ENCODE measurements at places on chromosomes 4 and X. TPM values are rescaled to one million over a fixed set of nuclear protein-coding genes. Genes with fewer than 3 reads are reported as not detected.

- no peak for DNase-seq
Observed at GRCh38 chrX:114930227-114930626, 87.2 kb downstream of the IL13RA2 start.

- no peak for DNase-seq
Observed at GRCh38 chrX:16445166-16445752, 204.7 kb upstream of the S100G start.

- DNase-seq: no peak
Observed at GRCh38 chrX:3638280-3638873, 75.1 kb downstream of the PRKX start.

DNA sequence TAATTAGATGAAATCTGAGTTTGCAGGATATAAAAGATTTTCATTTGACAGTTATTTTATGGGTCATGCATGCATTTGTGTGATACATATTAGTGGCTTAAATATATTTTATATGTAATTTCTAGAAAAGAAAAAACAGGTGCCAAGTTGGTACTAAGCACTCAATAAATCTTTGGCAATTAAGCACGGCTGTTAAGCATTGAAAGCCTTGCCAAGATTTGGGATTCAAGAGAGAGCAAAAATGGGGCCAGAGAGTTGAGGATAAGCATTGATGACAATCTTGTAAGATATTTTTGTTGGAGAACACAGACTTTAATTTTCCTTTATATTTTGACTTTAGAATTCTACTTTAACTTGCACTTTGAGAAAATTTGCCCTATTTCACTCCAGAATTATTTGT, 249.8 kb upstream of the MAD2L1 start:
- no peak for DNase-seq

DNA sequence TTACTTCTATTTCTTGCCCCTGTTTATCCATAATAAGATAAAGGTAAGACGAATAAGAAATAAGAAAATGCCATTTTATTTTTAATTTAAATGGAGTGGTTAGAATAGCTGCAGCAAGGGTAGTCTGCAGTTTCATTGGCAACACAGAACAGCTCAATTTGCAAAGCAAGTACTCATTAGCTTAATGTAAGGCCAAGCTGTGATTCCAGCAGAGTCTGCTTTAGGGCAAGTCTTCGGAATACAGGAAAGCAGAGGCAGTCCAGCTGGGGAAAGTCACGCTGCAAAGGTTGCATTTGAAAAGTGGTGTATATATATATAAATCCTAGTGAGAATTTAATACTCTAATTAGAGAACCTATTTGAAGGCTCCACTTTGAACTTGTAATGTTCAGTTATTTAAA, 59.0 kb downstream of the ANXA10 start:
- no peak for DNase-seq

MEPE gene
- total RNA-seq: not detected

GRCh38 chr4:8266508-8266907, 3.0 kb upstream of the HTRA3 start:
- DNase-seq: no peak

GRCh38 chr4:52512291-52512690, 146.8 kb downstream of the USP46 start:
- no peak for DNase-seq

TMSB15C gene
- total RNA-seq: 0.16 TPM

GRCh38 chr4:163484906-163485305, 9.6 kb upstream of the TMA16 start:
- DNase-seq: peak; percentile 36

DNA sequence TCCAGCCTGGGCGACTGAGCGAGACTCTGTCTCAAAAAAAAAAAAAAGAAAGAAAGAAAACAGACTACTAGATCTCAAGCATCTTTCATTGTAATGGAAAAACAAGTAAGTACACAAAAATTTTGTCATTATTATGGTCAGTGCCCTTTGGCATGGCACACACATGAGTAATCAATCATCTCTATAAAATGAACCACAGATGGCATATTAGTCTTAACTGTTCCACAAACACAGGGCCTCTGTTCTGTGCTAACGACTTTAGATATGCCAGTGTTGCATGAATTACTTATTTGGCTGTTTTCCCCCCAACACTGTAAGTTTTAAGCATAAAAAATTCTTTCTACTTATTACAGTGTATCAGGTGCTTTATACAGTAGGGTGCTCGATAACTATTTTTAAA, 90.4 kb downstream of the COX7B2 start:
- DNase-seq: no peak

DNA sequence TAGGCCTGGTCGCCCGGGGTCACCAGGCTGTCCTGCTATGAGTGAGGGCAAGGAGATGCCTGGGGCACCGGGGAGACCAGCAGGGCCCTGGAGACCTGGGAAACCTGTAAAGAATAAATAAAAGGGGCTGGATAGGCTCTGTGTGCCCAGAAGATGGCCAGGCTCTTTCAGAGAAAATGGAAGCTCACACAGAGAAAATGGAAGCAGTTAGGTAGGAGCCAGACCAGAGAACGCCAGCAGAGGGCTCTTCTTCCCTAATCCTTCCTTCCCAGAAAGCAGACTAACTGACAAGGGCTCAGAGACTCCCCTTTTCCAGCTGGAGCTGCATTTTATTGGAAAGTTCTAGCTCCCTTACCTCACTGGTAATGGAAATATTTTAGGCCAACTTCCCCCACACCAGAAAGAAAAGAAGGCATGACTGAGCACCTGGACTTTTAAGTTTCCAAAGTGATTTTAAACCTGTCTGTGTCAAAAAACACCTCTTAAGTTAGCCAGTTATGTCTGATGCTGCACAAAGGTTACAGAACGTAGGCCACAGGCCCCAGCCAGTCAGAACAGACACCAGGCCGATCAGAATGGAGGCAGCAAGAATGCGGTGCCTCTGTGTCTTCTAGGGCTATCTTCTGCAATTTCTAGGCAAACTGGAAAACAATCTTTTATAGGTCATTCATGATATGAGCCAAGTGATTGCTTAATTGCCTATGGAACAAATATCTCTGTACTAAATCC, 74.0 kb downstream of the ATG4A start:
- DNase-seq: no peak

GRCh38 chrX:2578864-2579263, 78.1 kb upstream of the DHRSX start:
- DNase-seq: no peak

GRCh38 chr4:55517526-55518229, 29.0 kb downstream of the CLOCK start:
- DNase-seq: no peak

DNA sequence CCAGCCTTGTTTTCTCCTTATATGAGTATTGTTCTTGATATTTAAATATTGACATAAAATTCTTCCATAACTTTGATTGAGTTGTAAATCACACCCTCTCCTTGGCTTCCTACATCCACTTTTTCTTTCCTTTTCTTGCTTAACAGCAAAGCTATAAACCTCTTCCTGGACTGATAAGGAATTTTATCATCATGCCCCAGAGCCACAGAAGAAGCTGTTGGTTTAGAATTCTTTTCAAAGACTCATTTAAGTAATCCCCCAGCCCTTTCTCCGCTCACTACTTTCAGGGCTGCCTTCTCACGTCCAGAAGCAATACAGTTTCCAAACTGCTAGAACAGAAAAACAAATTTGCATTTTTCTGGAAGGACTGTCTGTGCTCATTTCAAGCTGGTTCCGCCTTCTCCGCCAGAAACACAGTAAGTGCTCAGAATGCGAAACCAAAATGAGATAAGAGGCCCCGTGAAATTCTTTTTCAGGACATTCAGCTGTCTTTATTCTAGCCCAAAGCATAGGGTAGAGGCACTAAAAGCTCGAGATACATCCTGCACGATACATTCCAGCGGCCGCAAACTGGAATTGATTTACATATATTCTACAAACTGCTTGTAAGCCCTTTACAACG, 849 bp downstream of the MID1 start:
- no peak for DNase-seq

FMR1NB gene
- total RNA-seq: not detected

COX7B2 gene
- total RNA-seq: not detected

DNA sequence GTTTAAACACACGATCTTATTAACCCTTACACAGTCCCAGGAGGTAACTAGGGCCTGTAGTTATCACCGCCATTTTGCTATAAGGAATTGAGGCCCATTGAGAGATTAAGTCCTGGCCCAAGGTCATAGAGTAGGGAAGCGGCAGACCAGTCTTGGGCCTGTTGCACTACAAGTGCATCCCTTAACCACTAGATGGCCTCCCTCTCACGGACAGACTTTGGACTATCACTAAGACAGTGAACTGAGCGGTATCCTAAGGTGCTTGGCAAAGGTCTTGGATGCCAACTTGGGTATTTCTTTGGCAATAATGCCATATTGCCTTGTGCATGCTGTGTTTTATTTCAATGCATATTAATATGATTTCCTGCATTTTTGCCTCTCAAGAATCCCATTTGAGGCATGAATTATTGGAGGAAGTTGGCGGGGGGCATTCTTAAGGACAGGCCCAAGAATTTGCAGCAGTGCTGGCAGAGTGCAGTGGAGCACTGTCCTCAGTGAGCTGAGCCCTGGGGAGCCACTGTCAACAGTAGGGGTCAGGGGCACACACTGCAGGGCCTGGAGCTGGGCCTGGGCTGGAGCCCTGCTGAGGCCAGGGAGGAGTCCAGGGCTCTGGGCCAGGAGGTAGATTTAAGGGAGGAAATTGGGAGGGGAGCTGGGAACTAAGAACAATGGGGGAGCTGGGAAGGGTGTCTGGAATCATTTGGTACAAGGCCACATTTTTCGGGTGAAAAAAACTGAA, 147.4 kb downstream of the SMIM20 start:
- DNase-seq: no peak

RRH gene
- total RNA-seq: not detected

DNA sequence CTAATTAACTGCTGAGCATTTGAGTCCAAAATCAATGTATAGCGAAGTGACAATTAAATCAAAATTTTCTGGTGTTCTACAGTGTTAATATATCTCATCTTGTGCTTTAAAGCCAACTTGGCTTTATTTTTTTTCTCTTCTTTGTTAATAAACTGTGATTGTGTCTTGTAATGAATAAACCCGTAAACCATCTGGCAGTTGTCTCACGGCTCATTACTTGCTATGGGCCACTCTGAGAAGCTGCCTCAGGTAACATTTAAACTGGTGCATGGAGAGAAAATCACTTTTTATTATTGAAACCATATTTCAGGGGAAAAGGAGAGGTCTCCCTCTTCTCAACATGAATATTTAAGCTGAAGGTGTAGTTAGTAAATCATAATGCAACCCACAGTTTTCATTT, 694.0 kb downstream of the KCTD8 start:
- no peak for DNase-seq

All from heart left ventricle (tissue), 16 donors.